Peyer's patch (tissue), 4 donors: ENCODE measurements at places on chromosomes 7 and 10.

DNA sequence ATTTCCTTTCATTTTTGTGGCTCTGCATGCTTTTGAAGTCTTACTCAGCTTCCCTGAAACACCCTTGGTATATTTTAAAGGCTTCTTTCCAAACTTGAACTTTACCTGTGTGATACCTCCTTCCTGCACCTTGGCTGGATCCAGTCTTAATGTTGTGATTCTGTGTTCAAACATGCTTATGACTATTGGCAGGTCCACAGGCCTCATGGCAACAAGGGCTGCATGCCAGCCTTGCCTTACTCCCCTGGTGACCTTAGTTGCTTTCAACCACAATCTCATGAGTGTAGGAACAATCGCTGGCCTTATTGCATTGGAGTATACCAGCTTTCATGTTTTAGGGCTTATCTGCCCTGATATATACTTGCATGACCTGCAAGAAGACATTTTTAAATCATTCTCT, 238.7 kb downstream of the KIF20B start:
- DNase-seq: no peak

DNA sequence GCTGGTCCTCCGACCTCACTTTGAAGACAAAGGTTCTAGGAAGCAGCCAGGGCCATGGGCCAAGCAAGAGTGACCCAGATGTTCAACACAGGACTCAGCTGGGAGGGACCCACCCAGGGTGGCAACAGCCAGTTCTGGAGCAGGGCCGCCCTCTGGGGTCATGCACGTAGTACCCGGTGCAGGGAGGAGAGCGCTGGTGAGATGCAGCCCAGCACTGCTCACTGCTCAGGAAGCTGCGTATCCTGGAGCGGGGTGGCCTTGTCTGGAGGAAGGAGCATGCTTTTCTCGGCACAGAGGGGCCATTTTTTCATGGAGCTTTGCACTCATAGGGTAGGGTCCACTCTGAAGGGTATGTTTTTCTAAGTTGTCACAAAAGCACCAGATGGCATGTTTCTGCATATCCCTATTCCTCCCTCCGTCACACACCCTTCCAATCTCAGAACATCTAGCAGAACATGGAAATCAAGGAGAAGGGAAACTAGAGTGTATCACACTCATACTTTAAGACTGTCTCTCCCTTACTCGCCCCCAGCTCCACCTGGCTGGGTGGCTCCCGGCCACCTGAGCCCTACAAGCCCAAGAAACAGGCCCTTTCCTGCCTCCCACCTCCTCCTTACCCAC, 132.6 kb downstream of the CDH23 start:
- DNase-seq: no peak

DNA sequence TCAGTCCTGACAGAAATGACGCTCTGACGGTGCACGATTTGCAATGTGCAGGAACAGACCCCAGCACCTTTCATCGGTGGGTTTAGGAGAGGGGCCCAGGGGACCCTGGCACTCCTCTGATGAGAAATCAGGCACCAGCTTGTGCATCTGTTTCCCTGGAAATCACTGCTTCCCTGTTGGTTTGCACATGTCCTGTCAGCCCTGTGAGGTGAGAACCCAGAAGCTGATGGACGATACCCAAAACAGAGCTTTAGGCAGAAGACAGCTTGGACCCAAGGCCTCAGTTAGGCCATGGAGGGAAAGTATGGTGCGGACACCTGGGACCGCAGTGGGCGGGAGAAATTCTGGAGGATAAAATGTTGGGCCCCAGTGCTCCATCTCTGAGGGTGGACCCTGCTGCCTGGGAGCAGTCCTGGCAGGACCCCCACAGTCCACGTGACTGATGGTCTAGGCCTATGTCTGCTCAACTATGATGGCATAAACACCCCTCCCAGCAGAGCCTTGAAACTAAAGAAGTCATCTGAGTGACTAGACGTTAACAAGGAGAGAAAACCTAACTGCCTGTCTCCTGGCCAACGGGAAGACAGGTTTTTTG, 242.8 kb downstream of the PTPRN2 start:
- DNase-seq: no peak

GRCh38 chr7:76364198-76364584, 5.4 kb upstream of the YWHAG start:
- no peak for DNase-seq

GRCh38 chr7:44995555-44996493, 4.2 kb upstream of the CCM2 start:
- DNase-seq: no peak

DNA sequence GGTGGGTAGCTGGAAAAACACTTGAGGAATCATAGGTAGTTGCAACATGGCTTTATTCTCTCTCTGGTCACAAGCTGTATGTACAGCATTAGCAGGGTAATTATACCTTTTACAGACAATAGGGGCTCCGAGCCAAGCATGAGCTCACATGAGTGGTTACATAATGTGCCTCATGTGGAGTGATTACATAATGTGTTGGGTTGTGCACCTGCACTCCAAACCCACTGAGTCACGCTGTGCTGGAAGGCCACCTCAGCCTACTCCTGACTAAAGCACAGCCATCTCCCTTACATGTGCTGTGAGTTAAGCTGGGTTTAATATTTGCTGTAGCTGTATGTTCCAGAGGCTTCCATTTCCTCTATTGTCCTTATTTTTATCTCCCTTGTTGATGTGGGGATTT, 348.7 kb upstream of the SEMA3C start:
- no peak for DNase-seq

GRCh38 chr7:15068324-15068723, 165.8 kb upstream of the DGKB start:
- no peak for DNase-seq

GRCh38 chr10:14004536-14004935, 326.2 kb downstream of the FRMD4A start:
- DNase-seq: no peak

DNA sequence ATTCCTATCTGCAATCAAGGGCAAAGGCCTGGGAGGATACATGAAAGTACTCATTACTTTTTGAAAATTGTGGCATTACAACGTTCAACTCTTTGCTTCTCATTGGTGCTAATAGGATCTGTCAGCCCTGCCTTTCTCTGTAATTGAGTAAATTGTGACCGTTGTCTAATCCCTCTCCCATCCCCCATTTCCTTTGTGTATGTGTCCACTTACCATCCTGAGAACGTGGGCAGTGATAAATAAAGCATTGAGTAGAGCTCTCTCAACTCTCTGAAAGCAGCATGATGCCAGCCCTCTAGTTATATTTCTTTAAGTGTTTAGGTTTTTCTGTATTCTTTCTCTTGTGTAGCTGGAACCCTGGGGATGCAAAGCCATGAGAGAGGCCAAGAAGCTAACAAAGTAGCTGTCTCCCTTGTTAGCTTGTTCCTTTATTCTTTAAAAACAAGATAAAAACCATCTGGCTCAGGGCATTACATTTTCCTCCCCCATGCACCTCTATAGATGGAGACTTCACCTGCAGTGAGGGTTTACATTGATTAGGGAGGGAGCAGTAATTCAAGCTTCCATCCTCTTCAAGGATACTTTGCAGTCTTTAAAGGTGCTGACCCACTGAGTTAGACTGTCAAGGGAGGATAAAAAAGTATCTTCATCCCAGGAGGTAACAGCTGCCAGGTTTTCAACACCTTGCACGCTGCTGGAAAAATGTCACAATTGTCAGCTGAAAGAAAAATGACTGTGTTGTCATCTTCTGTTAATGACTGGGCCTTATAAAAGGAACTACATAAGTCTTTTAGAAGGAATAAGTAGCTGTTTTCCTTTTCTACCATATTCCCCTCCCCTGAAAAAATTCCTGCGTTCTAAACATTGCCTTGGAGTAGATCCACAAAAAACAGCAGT, 112.3 kb downstream of the BTRC start:
- DNase-seq: no peak

DNA sequence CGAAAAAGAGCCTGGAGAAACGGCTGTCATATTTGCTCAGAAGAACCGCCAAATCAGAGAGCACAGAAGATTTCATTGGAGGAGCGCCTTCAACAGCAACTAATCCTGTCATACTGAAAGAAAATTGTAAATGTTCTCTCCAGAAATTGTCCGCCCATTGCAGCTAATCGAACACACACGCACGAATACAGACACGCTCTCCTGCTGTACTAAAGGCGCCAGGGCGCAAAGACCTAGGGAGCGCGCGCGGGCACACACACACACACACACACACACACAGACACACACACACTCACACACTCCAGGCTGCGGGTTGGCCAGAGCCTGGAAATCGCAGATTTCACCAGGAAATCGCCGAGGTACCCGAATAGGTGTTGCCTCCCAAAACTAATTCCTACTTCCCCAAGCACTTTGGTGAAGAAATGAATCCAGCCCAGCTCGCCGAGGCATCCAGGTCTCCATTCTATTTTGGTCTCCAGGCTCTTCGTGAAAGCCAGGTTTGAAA, at the start of gene CHRM2:
CHRM2 (plus strand) TSS at position 157 of the 505 bp plus-strand sequence. CDS start 146,214 bp downstream, outside the sequence.
- DNase-seq: no peak

DNA sequence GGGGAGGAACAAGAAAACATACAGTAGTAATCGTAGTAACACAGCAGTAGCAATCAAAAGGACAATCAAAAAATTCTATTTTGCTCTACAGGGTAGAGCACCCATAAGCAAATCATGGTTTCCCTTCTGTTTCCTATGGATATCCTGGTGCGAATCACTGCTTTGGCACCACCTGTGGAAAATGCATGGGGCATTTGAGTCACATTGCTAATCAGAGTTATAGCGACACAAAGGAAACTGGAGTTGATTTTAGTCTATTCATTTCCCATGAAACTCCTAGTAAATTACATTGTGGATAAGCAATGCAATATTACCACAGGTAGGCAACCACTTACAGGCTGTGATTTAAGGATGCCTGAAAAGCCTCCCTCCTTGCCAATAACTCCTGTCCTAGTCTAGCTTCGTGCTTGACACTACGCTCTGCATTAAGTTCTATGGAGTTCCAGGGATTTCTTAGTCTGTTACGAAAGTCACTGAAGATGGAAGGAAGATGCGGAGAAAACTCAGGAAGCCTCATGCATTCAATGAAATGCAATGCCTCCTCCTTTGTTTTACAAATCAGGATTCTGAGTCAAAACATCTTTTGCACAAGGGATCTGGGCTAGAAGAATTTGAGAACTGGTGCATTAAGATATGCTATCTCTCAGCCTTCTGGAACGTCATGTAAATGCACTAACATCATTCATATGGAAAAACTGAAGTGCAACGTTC, 188.4 kb downstream of the DGKI start:
- no peak for DNase-seq

DNA sequence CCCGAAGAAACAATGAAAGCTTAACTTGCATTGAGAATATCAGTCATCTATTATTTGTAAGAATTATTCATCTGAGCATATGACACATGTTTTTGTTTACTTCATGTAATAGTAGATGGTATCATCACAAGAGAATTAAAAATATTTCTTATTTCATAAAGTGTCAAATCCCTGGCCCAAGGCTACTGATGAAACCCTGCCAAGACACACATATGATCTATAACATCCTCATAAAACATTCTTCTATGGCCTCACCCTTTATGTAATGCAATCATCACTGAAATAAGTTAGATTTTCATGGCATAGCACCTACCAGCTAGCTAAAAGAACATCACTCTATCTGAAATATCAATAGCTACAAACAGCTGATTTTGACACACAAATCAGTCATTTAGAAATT, 385.6 kb upstream of the PHF14 start:
- DNase-seq: no peak

DNA sequence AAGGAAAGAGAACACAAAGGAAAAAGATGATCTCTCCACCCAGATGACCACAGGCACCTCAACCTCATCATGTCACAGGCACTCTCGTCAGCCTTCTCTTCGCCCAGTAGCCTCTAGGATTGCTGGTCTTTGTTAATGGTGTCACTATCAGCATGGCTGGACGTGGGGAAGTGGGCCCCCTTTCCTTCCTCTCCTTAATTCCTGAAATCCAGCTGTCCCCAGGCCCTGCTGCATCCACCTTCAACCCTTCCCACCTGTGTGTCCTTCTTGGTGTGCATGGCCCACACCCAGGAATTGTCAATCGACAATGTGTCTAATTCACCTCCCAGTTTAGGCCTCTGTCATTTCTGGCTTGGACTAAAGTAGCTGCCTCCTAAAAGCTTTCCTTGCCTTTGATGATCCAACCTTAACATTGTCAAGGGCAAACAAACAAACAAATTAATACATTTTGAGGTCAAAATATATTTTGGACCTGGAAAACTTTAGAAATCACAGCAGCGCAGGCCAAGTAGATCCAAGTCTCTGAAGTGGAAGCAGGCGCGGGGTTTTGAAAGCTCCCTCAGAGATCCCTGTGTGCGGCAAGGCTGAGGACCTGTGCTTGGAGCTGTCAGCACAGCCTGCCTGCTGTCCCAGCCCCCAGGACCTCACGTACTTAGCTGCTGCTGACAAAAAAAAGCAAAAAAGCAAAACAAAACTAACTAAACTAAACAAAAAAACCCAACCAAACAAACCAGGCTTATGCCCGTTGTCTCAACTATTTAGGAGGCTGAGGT, 193.3 kb upstream of the LYZL2 start:
- DNase-seq: no peak

DNA sequence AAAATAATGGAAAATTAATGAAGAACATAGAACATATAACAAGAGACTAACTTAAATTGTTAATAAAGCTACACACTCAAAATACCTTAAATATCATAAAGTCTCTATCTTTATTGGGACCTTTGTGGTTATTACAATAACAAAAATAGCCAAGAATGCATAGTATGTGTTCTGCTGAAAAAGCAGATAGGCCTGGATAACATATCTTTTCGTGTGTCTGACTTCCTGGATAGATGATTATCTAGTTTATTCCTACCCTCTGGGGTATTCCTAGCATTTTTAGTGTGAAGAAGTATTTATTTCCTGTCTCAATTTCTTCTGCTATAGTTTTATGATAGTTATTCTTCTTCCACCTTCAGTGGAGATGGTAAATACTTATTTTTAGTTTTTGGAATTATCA, 36.5 kb downstream of the CALCR start:
- DNase-seq: no peak

DNA sequence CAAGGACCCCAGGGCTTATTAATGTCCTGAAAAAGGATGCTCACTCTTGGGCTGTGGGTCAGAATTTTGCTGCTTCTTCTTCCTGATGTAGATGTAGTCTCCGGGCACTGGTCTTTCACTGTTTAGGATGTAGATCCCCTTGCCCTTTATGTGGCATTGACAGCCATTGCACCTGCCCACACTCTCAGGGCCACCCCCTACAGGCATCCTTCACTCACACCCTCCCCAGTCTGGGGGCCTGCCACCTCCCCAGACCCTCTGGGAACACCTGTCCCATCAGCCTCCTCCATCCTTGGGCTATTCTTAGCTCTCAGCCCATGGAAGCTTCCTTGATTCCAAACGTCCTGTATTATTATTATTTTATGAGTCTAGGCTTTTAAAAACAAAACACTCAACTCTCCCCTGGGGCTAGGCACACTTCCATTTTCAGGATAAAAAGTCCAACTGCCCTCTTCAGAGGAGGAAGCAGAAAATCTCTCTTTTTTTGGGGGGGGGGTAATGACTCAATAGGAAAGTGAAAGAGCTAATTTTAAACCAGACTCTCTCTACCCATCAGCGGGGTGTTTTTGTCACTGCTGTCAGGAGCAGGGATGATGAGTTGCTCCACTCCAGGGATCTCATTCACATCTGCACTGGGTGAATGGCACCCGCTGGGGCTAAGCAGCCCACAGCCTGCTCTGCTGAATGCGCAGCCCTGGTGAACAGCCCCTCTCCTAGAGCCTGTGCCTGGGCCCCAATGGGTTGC, 11.5 kb upstream of the KLRG2 start:
- no peak for DNase-seq
